ENCODE measurements at places on chromosomes 12 and 14.

GRCh38 chr12:110661337-110661972 lies 27.5 kb downstream of the HVCN1 start:
- peak; percentile 59 for DNase-seq

GRCh38 chr14:76146976-76147375 lies 4.7 kb upstream of the GPATCH2L start:
- DNase-seq, result no peak

- DNase-seq, result no peak
Observed at GRCh38 chr14:22375321-22375930, 213.6 kb downstream of the DAD1 start.

DNA sequence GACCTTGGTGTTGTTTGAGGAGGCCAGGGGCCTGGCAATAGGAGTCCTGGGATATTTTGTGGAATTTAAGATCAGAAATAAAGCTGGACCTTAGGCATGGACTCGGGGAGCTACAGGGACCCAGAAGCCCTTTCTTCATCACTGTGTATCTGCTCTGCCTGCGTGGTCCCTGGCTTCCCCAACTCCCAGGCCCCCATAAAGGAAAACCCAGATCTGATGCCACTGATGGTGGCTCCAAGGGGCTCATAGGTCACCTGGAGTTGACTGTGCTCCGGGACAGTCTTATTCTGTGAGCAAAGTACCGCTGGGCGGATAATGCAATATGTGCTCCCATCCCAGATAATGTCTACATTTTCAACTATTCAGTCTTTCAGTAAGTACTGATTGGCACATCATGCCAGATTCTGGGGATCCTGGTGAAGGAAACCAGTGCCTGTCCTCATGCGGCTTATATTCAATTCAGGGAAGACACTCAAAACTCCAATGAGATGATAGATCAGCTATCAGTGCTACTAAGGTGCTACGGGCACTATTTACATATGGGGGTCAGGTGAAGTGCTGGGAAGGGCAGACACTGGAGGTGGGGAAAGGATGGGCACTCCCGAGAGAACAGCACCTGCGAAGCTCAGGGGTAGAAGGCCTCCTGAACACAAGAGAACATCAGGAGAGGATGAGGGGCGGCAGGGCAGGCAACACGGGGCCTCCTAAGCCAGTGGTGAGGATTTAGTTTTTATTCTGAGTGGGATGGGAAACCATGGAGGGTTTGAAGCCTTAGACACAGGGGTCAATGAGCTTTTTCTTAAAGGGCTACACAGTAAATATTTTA lies 5.5 kb upstream of the SELPLG start:
- no peak for DNase-seq

GRCh38 chr12:90943255-90943654 lies 11.7 kb downstream of the CCER1 start:
- no peak for DNase-seq

GRCh38 chr14:51616724-51617409 lies 34.8 kb upstream of the FRMD6 start:
- DNase-seq, result no peak

- DNase-seq, result no peak
Observed at GRCh38 chr14:49615776-49616175, 4.7 kb downstream of the RPL36AL start.

DNA sequence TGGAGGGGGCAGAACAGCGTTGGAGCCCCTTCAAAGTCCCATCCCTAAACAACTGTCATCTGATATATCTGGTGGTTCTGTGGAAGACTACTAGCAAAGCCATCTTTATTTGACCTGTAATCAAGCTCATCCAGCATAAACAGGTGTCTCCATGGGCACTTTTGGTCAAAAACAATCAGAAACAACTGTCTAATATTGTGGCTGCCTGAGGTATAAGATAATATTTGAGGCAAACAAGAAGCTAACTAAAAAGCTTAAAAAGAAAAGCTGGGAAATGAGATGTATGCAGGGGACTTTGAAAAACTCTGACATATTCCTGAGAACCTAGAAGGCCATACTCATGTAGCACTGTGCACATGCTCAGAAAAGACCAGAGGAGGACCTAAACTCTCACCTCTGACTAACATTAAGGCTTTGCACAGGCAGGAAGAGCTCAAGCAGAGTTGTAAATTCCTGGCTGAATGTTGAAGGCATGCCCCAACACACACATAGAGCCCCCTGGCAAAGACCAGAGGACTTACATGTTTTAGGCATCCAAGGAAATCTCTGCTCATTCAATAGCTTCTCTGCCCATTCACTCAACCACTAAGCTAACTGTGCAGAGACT lies 27.2 kb upstream of the AP4S1 start:
- DNase-seq, result no peak

DNA sequence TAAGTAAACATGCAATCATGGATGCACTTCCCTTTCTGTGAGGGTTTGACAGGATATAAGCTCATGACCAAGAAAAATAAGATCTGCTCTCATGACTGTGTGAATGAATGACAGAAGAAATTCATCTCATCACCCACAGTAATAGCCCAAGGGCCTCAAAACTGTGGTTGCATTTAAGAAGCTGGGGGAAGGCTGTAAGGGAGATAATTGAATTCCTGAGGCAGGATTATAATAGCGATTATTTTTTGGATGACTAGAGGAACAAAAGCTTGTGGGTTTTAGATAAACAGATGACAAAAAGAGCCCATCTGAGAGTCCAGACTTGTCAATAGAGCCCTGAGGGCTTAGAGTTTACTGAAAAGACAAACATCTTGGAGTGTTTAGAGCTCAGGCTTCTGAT lies 161.2 kb downstream of the NTF3 start:
- no peak for DNase-seq

DNA sequence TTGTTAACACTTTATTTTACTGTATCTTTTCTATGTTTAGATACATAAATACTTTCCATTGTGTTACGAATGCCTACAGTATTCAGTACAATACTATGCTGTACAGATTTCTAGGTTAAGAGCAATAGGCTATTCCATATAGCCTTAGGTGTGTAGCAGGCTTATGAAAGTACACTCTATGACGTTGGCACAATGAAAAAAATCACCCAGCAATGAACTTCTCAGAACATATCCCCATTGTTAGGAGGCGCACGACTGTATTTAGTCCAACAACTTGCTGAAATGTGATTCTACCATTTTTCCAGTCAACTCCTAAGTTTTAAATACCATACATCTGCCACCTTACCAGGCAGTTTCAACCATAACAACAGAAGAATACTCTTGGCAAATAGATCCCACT lies 1.8 kb downstream of the PARP11 start:
- DNase-seq, result peak; percentile 41

- no peak for DNase-seq
Observed at GRCh38 chr12:60842181-60842580, 1246.4 kb downstream of the SLC16A7 start.

DNA sequence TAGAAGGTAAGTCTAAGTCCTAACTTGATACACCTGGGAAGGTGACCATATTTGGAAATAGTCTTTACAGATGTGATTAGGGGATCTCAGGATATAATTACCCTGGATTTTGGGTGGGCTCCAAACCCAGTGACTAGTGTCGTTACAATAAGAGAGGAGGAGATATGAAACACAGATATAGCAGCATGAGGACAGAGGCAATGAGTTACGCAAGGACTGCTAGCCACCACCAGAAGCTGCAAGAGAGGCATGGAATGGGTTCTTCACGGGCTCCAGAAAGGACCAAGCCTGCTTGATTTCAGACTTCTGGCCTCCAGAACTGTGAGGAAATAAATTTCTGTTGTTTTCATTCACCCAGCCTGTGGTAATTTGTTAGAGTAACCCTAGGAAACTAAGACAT lies 28.6 kb downstream of the FGFR1OP2 start:
- DNase-seq, result no peak

- DNase-seq, result peak; percentile 34
Observed at GRCh38 chr14:97120611-97121031, 323.4 kb downstream of the VRK1 start.

GRCh38 chr12:95177201-95177768 lies 40.0 kb downstream of the FGD6 start:
- DNase-seq, result no peak

DNA sequence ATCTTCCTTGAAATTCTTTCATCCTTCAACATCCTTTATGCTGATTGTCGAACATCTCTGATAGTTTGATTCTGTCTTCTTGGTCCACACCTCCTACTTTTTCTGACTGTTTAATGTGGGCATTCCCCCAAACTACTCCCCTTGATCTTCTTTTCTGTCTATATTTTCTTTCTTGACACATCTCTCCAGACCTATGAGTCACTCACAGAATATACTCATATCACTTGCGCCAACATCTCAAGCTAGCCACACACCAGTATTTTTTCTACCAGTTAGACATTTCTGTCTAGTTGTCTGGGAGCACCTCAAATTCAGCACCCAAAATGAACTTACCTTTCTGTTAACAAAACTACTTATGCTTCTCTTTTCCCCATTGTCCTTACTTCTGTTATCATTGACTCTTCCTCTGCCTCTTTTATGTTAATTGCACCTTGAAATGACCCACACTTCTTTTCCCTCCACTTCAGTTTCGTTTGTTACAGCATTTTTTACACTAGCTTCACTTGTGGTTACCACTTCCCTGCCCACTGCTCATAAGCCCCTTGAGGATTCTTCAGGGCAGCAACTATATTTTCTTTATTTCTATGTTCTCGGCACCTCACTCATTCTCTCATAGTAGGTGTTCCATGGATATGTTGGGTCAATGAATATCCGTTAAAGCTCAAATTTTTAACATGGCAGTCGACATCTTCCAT lies 33.5 kb downstream of the TSHR start:
- no peak for DNase-seq

DNA sequence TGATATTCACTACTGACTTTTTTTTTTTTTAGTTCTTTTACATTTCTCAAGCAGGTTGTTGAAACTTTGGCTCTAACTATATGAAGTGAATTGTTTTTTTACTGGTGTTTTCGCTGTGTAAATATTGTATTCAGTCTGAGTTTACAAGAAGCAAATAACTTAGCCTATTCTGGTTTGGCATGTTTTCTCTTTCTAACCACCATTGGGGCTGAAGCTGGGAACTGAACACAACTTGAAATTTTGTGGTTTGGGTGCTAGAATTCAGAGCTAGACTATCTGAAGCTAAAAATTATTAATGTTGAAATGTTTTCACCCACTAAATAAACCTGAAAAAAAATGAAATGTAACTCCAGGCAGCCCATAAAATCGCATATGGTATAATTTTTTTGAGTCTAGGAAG lies 37.2 kb downstream of the RAD51B start:
- no peak for DNase-seq

DNA sequence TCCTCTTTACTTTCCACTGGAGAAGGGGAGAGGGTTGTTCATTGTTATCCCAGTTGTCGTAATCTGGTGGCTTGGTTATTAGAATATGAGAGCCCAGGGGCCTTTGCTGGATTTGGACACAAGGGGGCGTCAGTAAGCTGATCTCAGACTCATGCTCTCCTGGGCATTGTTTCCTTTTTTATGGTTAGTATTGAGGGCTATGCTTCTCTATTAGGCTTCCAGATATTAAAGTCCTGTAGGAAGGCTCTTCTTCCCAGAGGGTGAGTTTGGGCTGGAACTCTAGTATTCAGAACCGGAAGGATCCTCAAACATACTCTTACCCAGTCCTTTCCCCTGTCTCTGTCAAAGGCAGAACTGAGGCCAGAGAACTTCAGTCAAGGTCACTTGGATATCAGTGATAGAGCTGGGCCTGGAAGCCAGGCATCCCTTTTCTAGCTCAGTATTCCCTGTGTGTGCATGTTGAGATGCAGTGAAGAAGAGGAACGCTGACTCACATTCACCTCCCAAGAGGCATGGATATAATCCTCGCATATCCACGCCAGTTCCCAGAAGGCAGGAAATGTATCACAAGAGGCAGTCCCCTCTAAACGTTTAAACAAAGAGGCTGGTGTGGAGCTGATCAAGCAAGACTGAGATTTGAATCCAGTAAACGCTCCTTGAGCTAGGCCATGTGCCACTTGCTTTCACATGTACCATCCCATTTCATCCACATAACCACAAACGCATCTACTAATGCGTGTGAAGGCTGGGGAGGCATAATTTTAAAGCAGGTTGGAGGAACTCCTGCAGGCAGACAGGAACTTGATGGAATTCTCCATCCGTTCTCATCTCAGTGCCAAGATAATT lies 41.6 kb downstream of the UBE3B start:
- peak; percentile 34 for DNase-seq

DNA sequence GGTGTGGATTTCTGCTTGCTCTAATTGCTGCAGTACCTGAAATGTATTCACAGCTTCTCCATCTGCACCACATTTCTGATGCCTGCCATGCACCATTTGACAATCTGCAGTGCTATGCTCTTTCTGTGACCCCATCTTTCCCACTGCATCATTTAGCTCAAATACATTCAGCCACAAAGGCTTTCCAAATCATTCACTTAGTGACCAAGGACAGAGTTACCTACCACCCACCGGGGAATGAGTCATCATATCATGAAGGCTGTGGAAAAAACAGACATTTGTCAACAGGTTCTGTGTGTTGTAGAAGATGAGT lies 465.5 kb upstream of the ATP2B1 start:
- no peak for DNase-seq

DNA sequence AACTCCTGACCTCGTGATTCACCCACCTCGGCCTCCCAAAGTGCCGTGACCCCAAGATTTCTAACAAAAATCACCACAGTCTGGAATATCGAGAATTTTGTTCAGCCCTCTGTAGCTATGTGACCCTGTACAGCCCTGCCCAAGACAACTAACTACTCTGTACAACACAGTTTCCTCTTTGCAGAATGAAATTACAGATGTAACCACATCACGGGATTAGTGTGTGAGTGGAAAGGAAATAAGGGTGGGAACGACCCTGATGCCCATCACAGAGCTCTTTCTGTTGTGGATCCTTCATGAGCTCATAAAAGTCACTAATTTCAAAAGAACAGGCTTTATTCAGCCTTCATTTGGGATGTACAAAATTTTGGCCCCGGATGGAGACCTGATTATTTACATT lies 50.5 kb upstream of the KRR1 start:
- DNase-seq, result no peak

DNA sequence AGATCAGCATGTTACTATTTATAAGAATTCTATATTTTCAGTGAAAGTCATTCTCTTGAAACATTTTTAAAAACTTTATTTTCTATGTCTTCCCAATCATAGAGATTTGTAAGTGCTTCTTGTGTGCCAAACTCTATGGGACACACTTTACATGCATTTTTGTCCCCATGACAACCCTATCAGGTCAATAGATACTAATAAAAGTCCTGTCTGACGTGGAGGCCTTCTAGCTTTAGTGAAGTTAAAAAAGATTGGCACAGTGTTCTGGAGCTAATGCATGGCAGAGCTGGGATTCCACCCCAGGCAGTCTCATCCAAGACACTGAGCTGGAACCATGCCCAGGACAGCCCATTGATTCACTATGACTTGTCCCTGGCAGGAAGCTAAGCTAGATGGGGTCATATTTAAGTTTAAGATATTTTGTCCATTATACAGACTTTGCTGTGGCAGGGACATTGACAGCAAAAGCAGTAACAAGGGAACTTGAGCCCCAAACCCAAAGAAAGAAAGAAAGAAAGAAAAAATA lies 28.1 kb downstream of the TTC6 start:
- no peak for DNase-seq

GRCh38 chr12:26723379-26724308 lies 109.3 kb downstream of the ITPR2 start:
- no peak for DNase-seq

All from CD4-positive, alpha-beta T cell treated with Interleukin-1 beta for 1 hour (primary cell).